ENCODE measurements at places on chromosomes 16 and 17.

DNA sequence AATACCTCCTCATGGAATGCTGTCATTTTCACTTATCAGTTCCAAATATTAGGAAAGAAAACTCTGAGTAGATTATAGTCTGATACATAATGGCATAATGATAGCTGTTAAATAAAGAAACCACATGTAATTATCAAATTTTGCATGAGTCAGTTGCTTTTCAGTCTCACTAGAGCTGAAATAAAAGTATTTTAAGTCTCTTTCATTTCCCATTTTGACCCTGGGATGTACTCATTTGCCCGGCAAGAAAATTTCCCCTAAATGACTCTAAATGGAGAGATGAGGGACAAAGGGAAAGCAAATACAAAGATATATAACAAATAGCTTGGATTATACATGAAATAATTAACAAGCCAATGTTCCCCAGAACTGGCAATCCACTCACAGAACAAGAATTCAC, 47.9 kb upstream of the CPHXL start:
- no peak for DNase-seq

DNA sequence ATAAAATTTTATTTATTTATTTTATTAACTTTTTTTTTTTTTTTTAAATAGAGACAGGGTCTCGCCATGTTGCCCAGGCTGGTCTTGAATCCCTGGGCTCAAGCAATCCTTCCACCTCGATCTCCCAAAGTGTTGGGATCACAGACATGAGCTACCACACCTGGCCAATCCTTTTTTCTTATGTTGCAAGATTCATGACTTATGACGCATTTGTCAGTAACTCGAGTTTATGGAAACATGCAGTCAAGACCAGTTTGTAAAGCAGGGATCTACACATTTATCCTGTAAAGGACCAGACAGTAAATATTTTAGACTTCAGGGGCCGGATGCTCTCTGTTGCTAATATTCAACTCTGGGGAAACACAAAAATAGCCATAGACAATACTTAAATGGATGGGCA, 9.4 kb upstream of the MAP2K6 start:
- DNase-seq, result no peak

DNA sequence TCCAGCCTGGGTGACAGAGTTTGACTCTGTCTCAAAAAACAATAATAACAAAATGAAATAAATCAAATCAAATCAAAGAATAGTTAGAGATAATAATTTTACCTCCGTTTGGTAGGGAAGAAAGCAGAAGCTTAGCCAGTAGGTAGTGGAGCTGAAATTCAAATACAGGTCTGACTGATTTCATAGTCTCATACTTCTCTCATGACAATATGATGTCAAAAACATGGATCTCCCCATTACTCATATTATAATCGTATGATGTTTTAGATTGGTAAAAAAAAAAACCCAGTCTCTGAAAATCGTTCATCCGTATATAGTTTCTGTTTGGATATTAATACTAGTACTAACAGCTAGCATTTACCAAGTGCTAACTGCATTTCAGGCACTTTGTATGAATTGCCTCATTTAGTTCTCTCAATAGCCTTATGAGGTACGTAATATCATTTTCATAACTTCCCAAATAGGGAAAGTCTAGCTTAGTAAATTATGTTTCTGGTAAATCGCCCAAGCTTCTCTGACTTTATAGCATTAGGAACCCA, 48.7 kb downstream of the CDH8 start:
- DNase-seq, result no peak

- no peak for DNase-seq
These were observed 6.7 kb upstream of the PHKG2 start for GRCh38 chr16:30741461-30741914.

GRCh38 chr17:65564793-65565192, 3.3 kb upstream of the AXIN2 start:
- no peak for DNase-seq

GRCh38 chr17:45393411-45393810, 39.3 kb downstream of the ARHGAP27 start:
- no peak for DNase-seq

DNA sequence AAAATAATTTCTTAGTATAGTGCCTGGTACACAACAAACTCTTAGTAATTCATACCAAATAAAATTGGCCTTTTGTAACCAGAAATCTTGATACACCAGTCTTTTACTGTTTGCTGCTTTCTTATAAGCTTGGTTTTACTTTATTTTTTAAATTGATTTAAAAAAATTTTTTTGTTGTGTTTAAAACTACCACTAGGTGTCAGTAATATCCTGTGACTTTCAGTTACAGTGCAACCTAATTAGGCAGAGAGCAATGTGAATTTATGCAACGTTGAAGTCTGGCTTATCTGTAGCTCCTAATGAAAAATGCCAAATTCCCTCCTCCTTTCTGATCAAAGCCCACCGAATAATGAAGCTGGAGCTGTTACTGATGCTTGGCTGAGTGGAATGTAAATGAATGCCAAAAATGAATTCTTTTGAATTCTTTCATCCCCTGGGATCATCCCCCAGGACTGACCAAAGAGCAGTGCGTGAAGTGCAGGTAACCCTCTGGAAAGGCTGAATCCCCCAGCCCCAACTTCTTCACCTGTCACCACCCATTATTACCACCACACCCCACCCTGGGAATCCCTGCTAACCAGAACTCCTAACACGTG, 3.8 kb downstream of the ERCC4 start:
- no peak for DNase-seq

DNA sequence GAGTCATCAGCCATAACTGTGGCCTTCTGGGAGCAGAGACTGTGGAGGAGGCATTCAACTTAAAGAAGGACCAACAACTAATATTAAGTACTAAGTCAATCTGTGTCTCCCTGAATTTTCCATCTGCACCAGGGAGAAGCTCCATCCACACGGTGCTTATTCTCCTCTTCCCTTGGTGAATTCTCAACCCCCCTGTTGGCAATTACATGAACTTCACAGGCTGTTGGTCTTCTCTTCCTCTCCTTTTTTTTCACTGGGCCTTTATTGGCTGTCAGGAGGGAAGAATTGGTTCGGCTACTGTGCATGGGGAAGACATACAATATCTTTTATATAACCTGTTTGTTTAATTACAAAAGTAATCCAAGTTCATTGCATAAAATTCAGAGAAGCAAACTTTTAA, 152.8 kb upstream of the IRX6 start:
- no peak for DNase-seq

GRCh38 chr17:80330276-80330675, 69.6 kb downstream of the RNF213 start:
- DNase-seq, result no peak

- DNase-seq, result no peak
These were observed 301.7 kb upstream of the PMFBP1 start for GRCh38 chr16:72473631-72474030.

- DNase-seq, result no peak
These were observed 9.5 kb downstream of the ADGRG1 start for GRCh38 chr16:57637965-57638364.

- no peak for DNase-seq
These were observed 6.6 kb upstream of the HOXB9 start for GRCh38 chr17:48632579-48633265.

DNA sequence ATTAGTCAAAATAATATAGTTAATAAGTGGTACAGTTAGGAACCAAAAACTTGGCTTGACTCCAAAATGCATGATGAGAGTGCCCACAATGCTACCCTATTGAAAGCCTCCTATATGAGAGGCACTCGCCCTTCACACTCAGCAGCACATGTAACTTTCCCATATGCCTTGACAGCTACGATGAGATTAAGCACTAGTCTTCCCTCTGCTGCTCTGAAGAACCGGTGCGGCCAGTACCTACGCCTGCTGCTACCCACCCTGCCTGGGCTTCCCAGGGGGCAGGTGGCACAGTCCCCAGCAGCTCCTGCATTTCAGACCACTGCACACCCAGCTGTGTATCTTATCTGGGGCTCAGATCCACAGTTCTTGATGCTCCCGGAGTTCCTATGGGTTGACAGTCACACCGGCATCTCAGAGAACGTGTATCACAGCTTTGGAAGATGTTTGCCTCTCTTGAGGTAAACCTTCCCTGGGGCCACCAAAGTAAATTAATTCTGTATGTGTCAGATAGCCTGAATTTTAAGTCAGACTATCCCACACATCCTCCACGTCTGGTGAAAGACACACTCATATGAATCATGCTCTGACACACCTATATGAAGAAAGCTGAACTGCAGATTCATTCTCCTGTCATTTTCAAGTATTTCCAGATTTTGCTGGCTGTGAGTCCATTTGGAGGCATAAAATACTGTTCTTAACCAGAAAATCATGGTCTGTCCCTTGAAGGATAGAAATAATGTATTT, 77.8 kb downstream of the MYH10 start:
- DNase-seq, result no peak

DNA sequence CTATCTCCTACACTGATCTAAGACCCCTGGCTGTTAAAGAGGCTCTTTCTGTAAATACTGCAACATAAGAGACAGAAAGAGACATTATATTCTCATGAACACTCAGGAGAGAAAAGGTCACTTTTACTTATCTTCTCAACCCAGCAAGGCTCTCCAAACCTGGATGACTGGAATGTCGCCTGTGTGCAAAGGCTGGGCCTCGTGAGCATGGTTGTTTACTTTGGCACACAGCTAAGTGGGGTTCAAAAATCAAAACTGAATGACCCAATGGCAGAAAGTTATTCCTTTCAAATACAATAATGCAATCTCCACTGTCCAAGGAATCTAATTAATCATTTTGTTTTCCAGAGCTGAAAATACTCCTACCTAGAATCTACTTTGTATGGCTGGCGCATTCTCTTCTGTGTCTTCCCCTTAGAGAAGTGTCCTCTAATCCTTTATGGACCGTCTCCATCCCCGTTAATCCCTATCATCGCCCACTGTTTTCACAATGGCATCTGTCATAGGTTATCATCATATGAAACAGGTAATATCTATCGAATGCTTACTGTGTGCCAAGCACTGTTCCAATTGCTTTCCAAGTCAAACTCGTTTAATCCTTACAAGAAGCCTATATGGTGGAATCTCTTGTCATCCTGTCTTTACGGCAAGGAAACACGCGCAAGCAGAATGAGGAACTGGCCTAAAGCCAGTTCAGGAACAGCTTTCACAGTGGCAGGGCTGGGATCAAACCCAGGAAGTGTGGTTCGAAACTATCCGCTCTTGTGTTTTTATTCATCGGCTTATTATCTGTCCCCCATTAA, 1.3 kb downstream of the SLX4 start:
- no peak for DNase-seq

DNA sequence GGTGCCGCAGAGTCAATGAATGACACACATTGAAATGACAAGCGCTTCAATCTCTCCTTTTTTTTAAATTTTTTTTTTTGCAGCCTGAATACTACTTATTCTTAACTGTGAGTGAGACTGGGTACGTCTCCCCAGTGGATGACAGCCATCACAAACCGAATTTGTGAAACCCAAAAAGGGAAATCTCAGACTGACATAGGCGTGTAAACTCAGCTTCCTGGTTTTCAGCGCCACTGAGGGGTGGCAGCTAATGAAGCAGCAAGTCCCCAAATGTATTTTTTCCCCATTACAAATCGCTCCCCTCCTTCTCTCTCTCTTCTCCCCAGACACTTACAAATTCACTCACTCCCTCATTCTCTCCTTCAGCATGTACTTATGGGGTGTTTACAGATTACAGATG, 196.0 kb downstream of the MAF start:
- DNase-seq, result no peak

GRCh38 chr17:33972763-33973162, 282.3 kb upstream of the CCL2 start:
- no peak for DNase-seq

Measured in activated naive CD4-positive, alpha-beta T cell treated with Interleukin-2 at 50 U/mL for 16 hours (primary cell).